ENCODE measurements at places on chromosomes 4 and X. TPM values are rescaled to one million over a fixed set of nuclear protein-coding genes. Genes with fewer than 3 reads are reported as not detected.

DNA sequence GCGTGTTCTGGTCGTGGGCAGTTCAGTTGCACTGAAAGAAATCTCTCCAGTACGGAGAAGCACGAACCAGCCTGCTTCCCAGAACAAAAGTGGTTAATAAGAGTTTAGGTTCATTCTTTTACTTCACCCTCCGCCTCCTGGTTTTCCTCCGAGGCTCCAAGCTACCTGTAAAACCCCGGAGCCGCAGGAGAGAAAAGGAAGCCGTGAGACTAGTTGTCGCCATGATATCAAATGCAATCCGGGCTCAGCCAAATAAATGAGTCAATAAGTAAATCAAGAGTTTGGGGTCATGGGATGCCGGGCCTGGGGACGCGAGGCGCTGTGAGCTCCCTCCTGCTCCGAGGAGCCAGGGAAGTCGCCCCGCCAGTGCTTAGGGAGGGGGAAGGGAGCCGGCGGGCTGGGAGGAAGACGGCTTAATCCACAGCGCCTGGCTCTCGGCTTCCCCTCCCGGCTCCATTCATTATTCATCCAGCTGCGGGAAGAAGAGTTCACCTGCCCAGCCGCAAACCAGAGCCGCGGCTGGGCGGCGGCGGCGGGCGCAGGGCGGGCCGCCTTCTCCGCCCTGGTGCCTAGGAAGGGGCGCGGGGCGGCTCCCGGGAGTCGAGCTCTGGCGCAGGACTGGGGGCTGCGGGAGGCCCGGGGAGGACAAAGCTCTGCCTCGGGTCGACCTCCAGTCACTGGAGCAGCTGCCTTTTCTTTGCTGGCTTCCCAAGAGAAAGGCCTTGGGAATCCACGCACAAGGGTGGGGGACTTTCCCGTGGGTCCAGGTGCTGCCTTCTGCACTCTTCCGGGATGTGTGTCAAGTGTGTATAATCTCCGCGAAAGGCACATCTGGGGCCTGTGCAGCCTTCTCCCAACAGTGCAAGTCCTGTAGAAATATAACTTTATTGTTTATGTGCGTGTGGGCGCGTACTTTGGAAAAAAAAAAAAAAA lies 1.7 kb downstream of the FRAS1 start:
- peaks cover 21% of the 10 kb centered on the region for H3K4me1 ChIP-seq
- peak overlapping the region; percentile 65 for H3K4me3 ChIP-seq
- H3K27ac ChIP-seq = no peak overlapping the region
- H3K27me3 ChIP-seq = peaks cover 48% of the 10 kb centered on the region
- H3K36me3 ChIP-seq = no peaks in the 10 kb centered on the region

GRCh38 chr4:129371926-129372325 lies 276.0 kb downstream of the C4orf33 start:
- H3K4me1 ChIP-seq = no peaks in the 10 kb centered on the region
- H3K36me3 ChIP-seq = no peaks in the 10 kb centered on the region
- no peak for DNase-seq
- no peak overlapping the region for H3K4me3 ChIP-seq

DNA sequence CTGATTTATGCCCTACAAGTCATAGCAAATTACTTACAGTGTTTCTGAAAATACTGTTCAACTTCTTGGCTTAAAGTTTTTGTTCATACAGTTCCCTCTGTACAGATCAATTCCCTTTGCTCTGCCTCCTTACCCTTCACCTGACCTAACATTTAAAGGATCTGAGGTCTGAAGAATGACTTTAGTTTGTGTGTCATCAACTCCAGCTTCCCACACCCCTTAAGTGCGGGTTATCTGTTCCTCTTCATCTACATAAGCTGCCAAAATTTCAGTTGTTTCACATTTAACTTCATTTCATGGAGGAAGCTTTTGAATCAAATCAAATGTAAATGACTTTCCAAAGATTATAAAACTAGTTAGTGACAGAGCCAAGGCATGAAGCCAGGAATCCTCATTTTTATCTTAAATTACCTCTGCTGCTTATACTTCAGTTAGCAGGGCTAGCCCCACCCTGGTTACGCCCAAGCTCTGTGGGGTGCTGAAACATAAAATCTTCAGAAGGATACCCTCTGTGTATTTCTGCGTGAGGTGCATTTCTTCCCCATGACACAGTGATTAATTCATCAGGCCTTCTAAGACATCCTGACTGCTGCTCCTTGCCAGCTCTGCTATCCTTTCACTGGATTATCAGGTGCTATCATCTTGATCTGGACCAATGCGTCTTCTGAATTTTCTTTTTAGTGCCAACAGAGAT lies 16.5 kb downstream of the CXCL1 start:
- H3K4me1 ChIP-seq = no peaks in the 10 kb centered on the region
- H3K4me3 ChIP-seq = no peak overlapping the region
- H3K27me3 ChIP-seq = no peaks in the 10 kb centered on the region

GRCh38 chr4:114690571-114690970 lies 92.0 kb downstream of the UGT8 start:
- H3K4me1 ChIP-seq = no peaks in the 10 kb centered on the region
- H3K27ac ChIP-seq = no peak overlapping the region
- no peak for DNase-seq
- peaks cover 10% of the 10 kb centered on the region for H3K27me3 ChIP-seq
- no peaks in the 10 kb centered on the region for H3K36me3 ChIP-seq

GRCh38 chrX:102339312-102340298 lies 92.6 kb downstream of the NXF2 start:
- H3K27me3 ChIP-seq = no peaks in the 10 kb centered on the region
- no peak for DNase-seq
- no peak overlapping the region for H3K27ac ChIP-seq

- H3K27ac ChIP-seq = no peak overlapping the region
- no peaks in the 10 kb centered on the region for H3K36me3 ChIP-seq
- no peak overlapping the region for H3K4me3 ChIP-seq
- H3K4me1 ChIP-seq = peaks cover 14% of the 10 kb centered on the region
- no peak for DNase-seq
- H3K27me3 ChIP-seq = peaks cover 11% of the 10 kb centered on the region
Measured at GRCh38 chr4:99564921-99565320, 1.1 kb upstream of the TRMT10A start.

- no peak overlapping the region for H3K27ac ChIP-seq
- H3K4me3 ChIP-seq = no peak overlapping the region
- no peaks in the 10 kb centered on the region for H3K27me3 ChIP-seq
Measured at GRCh38 chr4:151000747-151001429, 14.2 kb downstream of the LRBA start.

Gene NIPAL1
- 1.0 TPM for total RNA-seq

DNA sequence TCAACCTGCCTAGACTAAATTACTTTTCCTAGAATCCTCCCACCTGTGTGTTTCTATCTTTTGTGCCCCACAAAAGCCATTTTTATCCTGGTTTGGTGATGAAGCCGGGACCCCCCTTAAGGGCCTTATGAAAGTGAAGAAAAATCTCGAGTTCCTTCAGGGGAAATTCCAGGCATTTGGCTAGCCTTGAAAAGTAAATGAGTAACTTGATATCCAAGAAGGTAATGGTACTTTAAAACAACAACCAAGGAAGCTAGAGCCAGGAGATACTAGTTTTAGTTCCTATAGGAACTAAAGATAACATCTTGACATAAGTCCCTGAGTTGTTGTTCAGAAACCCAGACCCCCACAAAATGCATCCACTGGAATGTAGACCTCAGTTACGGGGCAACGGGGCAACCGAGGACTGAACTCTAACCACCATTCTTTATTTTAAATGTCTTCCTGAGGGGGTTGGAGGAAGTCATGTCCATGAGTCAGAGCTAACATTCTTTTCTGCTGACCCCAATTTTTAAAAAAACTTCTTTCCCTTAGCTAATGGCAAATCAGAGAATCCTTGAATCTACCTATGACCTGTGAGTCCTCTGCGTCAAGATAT lies 73.9 kb downstream of the VCX3A start:
- DNase-seq = no peak
- no peaks in the 10 kb centered on the region for H3K27me3 ChIP-seq
- no peaks in the 10 kb centered on the region for H3K36me3 ChIP-seq
- H3K4me3 ChIP-seq = no peak overlapping the region

Gene ETDB
- not detected for total RNA-seq

DNA sequence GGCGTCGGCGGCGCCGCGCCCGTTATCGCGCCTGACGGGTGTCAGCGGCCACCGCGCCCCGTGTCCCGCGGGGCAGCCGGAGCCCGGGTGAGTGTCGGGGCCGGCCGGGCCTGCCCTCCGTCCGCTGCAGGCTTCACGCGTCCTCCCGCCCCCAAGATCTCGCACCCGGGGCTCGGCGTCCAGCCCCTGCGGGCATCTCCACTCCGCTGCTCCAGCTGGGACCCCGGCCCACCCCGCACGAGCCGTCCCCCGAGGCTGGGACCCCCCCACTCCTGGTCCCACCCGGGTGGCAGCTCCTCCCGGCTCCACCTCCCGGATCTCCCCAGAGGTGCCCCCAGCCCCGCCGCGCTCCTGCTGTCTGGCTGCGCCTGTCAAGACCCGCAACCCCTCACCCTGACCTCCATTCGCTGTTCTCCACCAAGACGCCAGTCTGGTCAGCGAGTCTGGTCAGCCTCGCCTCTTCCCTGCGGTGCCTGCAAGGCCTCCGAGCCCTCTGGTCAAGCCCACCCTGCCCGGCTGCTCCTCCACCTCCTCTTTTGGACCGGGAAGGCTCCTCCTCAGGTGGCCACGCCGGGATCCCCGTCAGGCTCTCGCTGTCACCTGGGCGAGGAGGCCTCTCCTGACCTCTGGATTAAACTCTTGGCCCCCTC lies 66.0 kb upstream of the NKX1-1 start:
- no peaks in the 10 kb centered on the region for H3K4me1 ChIP-seq
- H3K27me3 ChIP-seq = peaks cover 13% of the 10 kb centered on the region
- H3K27ac ChIP-seq = no peak overlapping the region
- no peaks in the 10 kb centered on the region for H3K36me3 ChIP-seq

Gene KLHL13
- 1.3 TPM for total RNA-seq

DNA sequence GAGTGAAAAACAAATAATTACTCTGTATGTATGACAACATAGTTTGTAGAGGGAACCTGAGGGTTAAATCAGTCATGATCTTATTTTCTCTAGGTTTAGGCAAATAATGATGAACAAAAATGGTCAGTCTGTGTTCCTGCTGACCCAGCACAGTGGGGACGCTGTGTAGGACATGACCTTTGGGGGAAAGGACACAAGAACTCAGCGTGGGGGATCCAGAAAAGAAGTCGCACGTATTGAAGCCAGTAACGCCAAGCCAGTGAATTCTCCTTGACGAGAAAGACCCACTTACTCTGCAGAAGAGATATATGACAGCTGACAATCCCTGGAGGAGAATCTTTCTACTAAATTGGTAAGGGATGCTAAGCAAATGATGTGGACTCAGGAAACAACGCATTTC lies 36.6 kb downstream of the HELT start:
- peaks cover 9% of the 10 kb centered on the region for H3K27me3 ChIP-seq
- H3K4me3 ChIP-seq = no peak overlapping the region
- no peak overlapping the region for H3K27ac ChIP-seq
- no peak for DNase-seq

GRCh38 chr4:180674619-180675358 lies 1568.4 kb upstream of the TENM3 start:
- no peaks in the 10 kb centered on the region for H3K4me1 ChIP-seq
- no peaks in the 10 kb centered on the region for H3K36me3 ChIP-seq
- no peaks in the 10 kb centered on the region for H3K27me3 ChIP-seq
- DNase-seq = no peak

Gene RNF175
- 1.4 TPM for total RNA-seq

Gene UGT2B10
- total RNA-seq = not detected

DNA sequence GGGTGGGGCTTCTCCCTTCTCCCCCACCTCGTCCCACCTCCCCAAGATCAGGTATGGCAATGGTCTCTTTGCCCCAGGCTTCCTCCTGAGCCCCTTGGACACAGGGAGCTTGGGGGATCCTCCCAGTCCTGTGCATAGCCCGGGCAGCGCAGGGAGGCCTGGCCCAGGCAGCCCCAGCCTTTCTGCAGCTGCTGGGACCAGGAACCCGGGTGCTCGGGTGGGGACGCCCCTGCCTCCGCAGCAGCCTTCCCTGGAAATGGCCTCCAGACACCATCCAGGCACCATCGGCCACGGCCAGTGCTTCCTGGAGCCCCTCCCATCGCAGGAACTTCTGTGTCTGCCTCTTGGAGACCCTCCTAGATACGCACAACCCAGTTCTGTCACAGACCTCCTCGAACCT lies 5.9 kb upstream of the MXD4 start:
- H3K36me3 ChIP-seq = no peaks in the 10 kb centered on the region
- H3K27me3 ChIP-seq = no peaks in the 10 kb centered on the region
- no peaks in the 10 kb centered on the region for H3K4me1 ChIP-seq
- no peak overlapping the region for H3K27ac ChIP-seq
- DNase-seq = no peak

- no peak for DNase-seq
- no peak overlapping the region for H3K4me3 ChIP-seq
- no peaks in the 10 kb centered on the region for H3K27me3 ChIP-seq
- no peak overlapping the region for H3K27ac ChIP-seq
- H3K4me1 ChIP-seq = peaks cover 5% of the 10 kb centered on the region
Measured at GRCh38 chr4:82458729-82459128, 28.3 kb downstream of the ENOPH1 start.

GRCh38 chr4:56650262-56651055 lies 30.6 kb downstream of the HOPX start:
- H3K36me3 ChIP-seq = peaks cover 8% of the 10 kb centered on the region
- no peak overlapping the region for H3K4me3 ChIP-seq
- H3K4me1 ChIP-seq = peaks cover 64% of the 10 kb centered on the region
- peaks cover 13% of the 10 kb centered on the region for H3K27me3 ChIP-seq
- H3K27ac ChIP-seq = peak overlapping the region; percentile 67
- no peak for DNase-seq

GRCh38 chr4:162131256-162131655 lies 32.5 kb downstream of the FSTL5 start:
- no peaks in the 10 kb centered on the region for H3K27me3 ChIP-seq
- no peaks in the 10 kb centered on the region for H3K36me3 ChIP-seq
- H3K4me3 ChIP-seq = no peak overlapping the region
- H3K4me1 ChIP-seq = no peaks in the 10 kb centered on the region
- no peak overlapping the region for H3K27ac ChIP-seq
- DNase-seq = no peak

DNA sequence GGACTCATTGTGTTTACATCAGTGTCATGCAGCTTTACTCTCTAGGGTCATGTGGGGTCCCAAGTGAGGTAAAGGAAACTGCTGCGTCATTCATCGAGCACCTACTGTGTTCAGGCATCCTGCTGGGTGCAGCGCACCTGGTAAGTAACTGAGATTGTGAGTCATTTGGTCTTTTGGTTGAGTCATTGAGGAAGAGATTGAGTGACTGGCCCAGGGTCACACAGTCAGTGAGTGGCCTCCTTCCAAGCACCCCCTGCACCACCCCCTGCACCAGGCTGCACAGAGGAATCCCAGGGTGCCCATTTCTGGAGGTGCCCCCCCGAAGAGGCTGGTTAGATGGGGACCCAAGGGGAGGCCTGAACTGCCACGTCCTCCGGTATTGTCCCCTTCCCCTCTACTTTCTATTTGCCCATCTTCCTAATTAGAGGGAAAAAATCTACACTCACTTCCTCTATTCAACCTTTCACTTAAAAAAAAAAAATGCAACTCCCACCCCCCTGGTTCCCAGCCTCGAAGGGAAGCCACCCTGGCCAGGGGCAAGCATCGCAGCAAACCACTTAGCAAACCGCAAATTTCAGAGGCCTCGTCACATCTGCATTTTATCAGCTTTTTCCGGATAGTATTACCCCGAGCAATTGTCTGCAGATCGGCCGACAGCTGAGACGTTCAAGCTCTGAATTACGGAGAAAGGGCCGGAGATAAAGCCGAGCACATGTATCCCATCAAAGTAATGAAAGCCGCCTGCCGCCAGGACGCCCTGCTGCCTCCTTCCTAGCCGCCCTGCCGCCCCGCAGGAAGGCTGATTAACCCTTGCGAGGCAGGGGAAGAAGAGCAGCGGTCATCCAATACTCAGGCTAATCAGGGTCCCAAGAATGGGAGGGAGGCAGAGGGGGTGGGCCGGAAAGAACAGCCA lies 96.3 kb upstream of the MSX1 start:
- peaks cover 7% of the 10 kb centered on the region for H3K36me3 ChIP-seq
- peak; percentile 66 for DNase-seq
- H3K27me3 ChIP-seq = peaks cover 7% of the 10 kb centered on the region
- H3K4me3 ChIP-seq = no peak overlapping the region
- peaks cover 9% of the 10 kb centered on the region for H3K4me1 ChIP-seq

Gene NKX6-1
- total RNA-seq = not detected

Measured in activated naive CD4-positive, alpha-beta T cell treated with anti-CD3 and anti-CD28 coated beads for 36 hours (primary cell).